Naive thymus-derived CD8-positive, alpha-beta T cell (primary cell): ENCODE measurements at places on chromosomes 2 and 18. TPM values are rescaled to one million over a fixed set of nuclear protein-coding genes. Genes with fewer than 3 reads are reported as not detected.

STARD6 gene
- not detected for total RNA-seq

DNA sequence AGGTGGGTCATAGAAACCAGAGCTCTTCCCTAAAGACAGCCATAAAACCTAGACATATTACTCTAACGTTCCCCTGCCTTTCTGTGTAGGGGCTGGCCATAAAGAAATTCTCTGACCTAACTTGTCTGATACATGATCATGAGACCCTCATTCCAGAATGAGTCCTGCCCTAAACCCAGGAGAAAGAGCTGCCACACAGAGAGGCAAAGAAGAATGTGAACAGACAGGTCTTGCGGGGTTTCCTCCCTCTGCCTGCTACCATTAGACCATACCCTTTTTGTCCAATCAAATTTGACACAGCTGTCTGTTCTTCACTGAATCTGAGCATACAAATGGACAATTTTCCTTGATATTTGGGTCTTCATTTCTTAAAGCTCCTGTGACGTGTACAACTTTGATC lies 198.8 kb upstream of the LHCGR start:
- DNase-seq, result no peak

GRCh38 chr2:202909394-202910192 lies 1.9 kb downstream of the WDR12 start:
- no peak for DNase-seq

DNA sequence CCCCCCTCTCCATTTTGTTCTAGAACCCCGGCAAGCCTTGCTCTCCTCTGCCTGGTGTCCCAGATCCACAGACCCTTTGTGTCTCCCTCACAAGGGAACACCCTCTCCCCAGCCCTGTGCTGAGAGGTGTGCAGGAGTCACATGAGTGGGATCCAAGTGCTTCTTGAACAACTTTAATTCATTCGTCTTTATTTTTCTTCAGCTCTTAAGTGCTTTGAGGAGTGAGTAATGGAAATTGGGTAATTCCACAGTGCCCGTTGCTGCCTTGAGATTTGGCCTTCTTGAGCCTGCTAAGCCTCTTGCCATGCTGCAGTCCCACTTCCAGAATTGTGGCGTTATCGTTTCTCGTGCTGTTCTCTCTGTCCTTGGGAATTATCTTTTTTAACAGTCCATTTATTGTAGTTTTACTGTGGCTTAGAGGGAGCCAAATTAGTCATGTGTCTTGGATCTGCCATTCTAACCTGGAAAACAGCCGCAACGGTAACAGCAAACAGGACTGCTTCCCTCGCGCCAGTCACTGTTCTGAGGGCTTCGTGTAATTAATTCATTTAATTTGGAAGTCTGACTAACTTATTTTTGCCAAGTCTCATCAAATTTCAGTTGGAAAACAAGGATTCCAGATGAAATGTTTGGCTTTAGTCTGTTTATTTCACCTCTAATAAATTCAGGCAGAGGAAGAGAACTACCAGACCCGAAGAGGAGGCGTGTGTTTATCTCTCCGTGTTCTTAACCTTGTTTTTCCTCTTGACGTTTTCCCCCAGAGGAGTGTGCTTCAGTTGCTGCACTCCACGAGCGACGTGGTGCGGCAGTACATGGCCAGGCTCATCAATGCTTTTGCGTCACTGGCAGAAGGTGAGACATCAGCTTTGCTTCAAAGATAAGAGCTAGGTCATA lies 72.0 kb downstream of the ARMC9 start:
- DNase-seq, result no peak

DNA sequence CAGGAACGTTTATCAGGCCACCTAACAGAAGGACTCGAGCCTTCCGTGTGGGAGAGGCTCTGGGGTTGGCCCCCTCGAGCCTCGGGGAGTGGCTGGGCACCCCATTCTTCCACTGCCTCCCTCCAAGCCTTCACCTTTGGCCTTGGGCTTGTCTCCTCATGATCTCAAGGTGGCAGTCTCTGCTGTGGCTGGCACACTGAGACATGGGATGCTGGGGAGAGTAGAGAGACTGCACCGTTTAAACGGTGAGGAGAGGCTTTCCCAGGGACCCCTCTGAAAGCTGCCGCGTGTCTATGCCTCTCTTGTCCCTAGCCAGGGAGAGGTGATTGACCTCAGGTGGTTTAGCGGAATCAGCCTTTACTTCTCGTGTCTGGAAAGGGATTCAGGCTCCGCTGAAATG lies 71.0 kb downstream of the DCDC2C start:
- DNase-seq, result no peak

DNA sequence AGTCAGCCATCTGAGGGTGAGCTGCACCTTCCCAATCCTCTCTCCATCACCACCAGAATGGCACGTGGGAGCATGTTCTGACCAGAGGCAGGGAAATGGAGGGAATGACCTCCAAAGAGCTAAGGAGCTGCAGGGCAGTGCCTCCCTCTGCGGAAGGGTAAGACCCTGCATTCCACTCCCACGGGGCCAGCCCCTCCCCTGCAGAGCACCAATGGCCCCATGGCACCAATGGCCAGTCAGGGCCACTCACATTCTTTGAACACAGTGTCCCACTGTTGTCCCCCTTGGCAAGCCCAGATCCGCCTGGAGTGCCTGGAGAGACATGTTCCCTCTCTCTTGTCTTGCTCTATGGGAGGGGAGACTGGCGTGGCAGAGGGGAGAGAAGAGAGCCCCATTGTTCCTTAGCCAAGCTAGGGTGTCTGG lies 164.4 kb downstream of the TNS1 start:
- DNase-seq, result no peak

DNA sequence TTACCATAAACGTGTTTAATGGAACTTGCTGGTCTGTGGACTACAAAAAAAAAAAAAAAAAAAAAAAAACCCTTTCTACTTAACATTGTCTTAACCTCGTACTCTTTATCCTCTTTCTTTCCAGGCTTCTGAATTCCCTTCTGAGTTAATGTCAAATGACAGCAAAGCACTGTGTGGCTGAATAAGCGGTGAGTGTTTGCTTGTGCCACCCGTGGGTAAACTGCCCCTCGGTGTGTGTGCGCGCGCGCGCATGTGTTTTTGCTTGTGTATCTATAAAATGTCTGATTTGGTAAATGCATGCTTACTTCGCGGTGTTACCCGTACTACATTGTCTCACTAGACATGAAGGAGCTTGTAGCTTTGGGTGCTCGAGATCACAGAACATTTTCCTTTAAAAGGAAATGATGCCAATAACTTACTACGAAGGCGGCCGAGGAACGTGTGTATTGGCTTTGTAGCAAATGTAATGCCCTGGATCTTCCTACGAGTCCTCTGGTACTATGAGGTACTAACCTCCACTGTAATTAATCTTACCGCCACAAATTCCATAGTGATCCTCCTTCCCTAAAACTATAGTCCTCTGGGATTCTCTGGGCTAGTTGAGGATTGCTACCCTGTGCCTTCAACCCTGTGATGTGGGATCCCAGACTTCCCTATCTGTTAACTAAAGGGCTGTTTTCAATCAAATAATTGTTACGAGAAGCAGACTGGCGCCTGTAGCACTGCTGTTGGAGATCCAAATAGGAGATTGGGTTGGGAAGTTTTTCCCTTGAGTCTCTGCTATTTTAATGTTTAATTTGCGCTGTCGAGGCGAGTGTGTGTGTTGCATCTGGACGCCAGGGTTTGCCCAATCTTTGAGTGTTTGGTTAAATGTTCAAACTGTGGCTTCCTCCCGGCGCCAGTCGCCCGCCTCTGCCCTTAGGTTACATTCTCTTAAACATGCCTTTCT lies 1.1 kb downstream of the ID2 start:
- peak; percentile 53 for DNase-seq

C2orf78 gene
- not detected for total RNA-seq

DNA sequence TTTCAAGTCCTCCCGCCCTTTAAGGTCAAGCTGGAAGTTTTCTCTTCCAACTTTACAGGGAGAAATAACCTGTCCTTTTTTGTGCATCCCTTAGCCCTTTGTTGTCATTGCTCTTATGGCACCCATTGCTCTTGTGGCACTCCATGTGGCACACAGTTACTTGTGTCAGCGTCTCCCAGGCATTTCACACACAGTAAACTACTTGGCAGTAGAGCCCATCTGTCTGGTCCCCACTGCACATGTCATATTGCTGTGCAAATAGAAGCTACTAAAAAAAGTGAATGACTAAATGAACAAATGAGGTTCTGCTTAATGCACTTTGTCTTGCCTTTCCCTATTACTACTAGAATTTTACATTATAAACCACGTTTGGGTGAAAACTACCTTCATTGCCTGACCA lies 149.3 kb downstream of the EML6 start:
- no peak for DNase-seq

DNA sequence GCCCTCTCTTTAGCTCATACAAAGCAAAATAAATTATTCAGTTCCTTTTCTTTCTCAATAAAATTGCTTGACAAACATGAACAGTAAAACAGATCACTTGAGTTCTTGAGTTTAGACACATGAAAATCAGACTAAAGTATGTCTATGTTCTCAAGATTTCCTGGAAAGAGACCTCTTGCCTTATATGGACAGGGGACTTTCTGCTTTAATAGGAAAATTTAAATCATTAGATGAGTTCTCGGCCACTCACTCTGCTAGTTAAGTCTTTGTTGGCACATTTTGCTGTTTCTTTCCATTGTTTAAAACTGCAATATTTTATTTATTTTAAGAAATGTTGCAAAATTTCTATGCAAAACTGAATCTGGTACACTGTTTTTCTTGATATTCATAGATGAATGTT lies 207.8 kb downstream of the RND3 start:
- DNase-seq, result no peak

DNA sequence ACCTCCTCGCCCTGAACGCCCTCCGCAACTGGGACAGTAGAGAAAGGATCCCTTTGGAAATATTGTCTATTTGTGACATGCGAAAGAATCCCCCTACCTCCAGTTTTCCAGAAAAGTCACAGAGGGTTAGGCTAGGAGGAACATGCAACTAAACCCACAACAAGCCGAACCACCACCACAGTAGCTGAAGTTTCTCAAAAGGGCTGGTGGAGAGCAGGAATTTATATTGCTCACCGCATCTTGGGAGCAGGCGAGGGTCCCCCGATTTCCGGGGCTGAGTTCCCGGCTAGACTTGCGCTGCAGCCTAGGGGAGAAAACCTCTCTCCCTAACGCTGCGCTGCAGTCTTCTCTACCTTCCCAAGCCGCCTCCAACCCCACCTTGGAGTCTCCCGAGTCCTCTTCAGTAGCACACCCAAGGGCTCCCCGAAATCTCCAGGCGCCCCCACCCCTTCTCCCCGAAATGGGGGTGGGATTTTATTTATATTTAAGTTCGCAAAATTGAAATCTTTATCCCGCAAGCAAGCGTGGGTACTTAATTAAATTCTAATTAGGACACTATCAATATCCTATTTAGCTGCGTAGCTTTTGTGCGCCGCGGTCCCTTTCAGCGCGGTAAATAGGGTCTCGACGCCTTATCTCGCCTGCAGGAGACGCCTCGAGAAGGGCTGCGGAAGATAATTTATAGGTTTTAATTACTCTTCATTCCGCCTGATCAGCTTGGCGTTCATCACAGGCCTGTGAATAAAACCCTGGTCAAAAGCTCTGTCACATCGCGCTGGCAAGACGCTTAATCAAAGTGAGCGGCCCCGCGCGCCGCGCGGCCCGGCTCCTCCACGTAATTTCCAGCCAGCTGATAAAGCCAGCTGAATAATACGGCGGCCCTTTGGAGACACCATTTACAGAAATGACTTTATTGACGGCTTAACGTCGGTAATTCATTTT lies 2.0 kb upstream of the EN1 start:
- DNase-seq, result no peak

C2orf92 gene
- total RNA-seq, result 18.2 TPM

GRCh38 chr18:51236225-51236624 lies 38.7 kb upstream of the MEX3C start:
- no peak for DNase-seq

YIPF4 gene
- 31.9 TPM for total RNA-seq

C2orf80 gene
- not detected for total RNA-seq

DNA sequence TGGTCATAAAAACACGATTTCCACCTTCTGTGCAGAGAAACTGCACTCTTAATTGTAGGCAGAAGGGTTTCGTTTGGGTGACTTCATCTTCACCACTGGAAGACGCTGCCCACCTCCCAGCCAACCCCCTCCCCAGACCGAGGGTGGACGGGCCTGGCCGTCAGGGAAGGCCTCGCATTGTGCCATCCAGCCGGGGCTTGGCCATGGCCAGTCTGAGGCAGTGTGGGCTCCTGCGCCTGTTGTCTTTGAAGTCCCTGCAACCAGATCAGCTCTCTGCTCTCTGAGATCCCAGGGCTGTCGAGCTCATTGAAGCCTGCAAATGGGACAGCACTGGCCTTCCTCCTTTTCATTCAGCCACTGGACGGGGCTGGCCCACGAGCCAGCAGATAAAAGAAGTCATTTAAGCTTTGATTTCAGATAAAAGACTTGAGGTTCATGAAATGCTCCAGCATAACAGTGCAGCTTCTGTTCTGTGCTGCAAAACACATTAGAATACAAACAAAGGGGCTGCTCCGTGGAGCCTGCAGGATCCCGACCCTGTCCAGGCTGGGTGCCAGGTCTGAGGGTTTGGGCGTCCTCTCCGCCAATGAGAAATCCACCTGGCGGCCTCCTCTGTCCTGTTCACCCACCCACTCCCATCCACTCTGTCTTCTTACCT lies 253.5 kb downstream of the LDLRAD4 start:
- DNase-seq, result no peak

PFN4 gene
- total RNA-seq, result not detected

DNA sequence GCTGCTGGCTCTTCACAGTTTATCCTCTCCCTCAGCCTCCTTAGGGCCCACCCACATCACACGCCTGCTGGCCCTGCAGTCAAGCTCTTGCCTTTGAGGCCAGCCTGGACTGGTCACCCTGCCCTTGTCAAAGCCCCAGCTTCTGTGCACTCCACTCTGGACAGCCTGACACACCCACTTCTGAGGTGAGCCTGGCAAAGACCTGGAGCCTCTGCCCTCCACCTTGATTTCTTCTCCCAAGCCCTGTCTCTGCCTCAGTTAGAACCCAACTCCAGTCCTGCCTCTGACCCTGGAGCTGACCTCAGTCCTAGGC lies 37.0 kb upstream of the TAF1B start:
- no peak for DNase-seq

GRCh38 chr2:118642501-118642900 lies 204.9 kb downstream of the EN1 start:
- no peak for DNase-seq

DNA sequence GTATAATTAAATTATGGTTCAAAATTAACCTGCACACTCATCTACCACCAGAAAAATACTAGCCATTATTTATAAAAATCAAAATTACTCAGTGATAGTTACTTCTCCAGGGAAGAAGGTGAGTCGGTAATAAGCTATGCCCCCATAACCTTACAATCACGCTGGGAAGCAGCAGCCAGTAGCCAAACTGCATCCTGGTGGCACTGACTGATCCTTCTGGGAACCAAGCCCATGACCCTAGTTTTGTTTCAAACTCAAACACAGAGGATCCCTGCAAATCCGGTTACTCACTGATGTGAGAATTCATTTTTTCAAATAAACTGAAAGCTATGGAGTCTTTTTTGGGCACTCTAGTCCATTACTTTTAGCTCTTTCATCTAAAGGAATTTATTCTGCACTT lies 88.2 kb upstream of the VWC2L start:
- DNase-seq, result no peak

DNA sequence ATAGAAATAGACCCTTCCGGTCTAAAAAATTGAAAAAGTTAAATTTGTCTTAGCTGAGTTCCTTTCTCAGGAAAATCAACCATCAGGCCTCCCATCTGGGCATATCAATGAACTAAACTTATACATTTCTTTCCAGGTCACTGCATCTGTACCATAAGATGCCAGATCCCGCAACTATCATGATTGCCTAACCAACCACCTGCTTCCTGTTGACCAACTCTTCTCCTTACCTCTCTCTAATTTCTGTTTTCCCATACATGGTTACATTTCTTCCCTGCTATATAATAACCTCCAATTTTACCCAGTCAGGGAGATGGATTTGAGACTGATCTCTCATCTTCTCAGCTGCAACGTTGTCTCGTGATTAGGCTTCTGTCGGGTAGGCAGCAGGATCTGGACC lies 228.7 kb downstream of the FSIP2 start:
- DNase-seq, result no peak
